ENCODE measurements at places on chromosomes 13 and 19. TPM values are rescaled to one million over a fixed set of nuclear protein-coding genes. Genes with fewer than 3 reads are reported as not detected.

Gene KIR2DL3
- total RNA-seq = not detected

Gene PROSER3
- 18.0 TPM for total RNA-seq

Gene EHD2
- total RNA-seq = 307 TPM

Gene FUT2
- not detected for total RNA-seq

Gene CDC37
- total RNA-seq = 122 TPM

Gene ZNF823
- total RNA-seq = 3.0 TPM
